CD4-positive, CD25-positive, alpha-beta regulatory T cell (primary cell): ENCODE measurements at places on chromosomes 3 and 15. TPM values are rescaled to one million over a fixed set of nuclear protein-coding genes. Genes with fewer than 3 reads are reported as not detected.

GRCh38 chr3:161314836-161315395 lies 56.4 kb downstream of the SPTSSB start:
- H3K27ac ChIP-seq: no peak overlapping the region
- no peak overlapping the region for H3K4me3 ChIP-seq
- no peaks in the 10 kb centered on the region for H3K36me3 ChIP-seq
- no peaks in the 10 kb centered on the region for H3K27me3 ChIP-seq
- H3K4me1 ChIP-seq: peaks cover 19% of the 10 kb centered on the region
- DNase-seq: no peak

DNAJB11 gene
- 91.9 TPM for total RNA-seq

- DNase-seq: no peak
- H3K27me3 ChIP-seq: no peaks in the 10 kb centered on the region
- no peak overlapping the region for H3K27ac ChIP-seq
- no peak overlapping the region for H3K4me3 ChIP-seq
Measured at GRCh38 chr15:49188933-49189332, 18.9 kb downstream of the GALK2 start.

DNA sequence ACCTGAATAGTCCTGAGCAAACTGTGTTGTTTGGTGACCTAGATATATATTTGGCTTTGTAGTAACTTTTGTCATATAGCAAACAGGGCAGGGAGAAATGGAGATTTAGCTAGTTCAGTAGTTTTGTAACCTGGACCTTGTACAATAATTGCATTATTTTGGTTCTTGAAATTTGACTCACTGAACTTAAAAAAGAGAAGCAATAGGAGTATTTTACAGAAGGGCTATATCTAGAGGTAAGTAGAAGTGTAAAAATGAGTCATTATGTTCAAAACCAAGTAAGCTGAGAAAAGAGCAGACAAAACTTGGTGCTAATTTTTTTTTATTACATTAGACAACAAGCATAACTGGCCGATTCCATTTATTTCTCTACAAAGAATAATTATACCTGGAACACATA lies 505.4 kb downstream of the ZIC1 start:
- H3K27me3 ChIP-seq: no peaks in the 10 kb centered on the region
- no peak overlapping the region for H3K27ac ChIP-seq
- DNase-seq: no peak
- no peak overlapping the region for H3K4me3 ChIP-seq
- no peaks in the 10 kb centered on the region for H3K36me3 ChIP-seq

LYZL4 gene
- total RNA-seq: not detected

FRG2C gene
- total RNA-seq: not detected

MEIS2 gene
- total RNA-seq: not detected

DNA sequence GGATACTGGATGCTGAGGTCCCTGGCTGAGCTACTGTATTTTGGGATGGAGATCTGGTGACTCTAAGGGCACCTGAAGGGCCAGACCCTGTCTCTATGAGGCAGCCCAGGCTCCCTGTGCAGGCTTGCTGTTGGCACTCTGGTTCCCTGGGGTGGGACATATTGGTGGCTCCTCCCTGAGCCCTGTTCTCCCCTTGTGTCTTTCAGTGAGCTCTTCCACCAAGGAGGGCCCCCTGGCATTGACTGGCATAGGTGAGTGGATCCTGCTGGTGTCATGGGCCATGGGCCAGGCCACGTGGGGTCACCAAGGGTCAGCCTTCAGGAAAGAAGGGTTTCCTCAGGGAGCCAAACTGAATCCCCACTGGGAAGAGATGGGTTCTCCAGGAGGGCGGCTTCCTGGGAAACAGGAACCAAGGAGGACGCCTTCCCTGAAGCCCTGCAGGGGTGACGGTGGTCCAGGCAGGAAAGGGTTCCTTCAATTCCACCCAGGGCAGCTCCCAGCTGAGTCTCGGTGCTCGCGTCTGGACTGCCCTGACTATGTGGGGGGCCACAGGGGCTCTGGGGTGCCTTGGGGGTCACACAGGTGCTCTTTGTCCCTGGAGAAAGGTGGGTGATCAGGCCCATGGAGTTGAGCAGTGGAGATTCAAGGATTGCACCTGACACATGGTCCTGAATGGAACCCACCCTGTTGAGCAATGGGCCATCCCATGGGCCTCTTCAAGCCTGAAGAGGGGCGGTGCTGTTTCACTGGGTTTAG lies 220.4 kb downstream of the SNRPN start:
- no peak overlapping the region for H3K4me3 ChIP-seq
- no peaks in the 10 kb centered on the region for H3K4me1 ChIP-seq
- H3K27me3 ChIP-seq: no peaks in the 10 kb centered on the region
- DNase-seq: no peak

DNA sequence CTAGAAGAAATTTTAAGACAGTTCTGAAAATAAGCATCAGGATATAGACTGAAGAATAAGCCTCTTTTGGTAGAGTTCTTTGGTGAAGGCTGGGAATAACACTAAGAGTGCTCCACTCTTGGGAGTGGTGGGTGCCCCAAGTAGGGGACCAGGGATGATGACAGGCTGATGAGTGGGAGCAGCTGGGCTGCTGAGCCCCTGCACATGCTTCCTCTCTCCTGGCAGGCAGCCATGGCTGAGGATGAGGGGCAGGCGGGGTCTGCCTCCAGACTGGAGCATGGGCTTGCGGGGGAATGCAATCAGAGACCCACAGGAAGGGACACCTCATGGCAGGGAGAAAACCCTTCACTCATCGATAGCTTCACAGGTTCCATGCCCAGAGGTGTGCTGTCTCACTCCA lies 72.6 kb upstream of the RORA start:
- H3K27me3 ChIP-seq: no peaks in the 10 kb centered on the region
- H3K4me1 ChIP-seq: no peaks in the 10 kb centered on the region
- H3K4me3 ChIP-seq: no peak overlapping the region

CFAP20DC gene
- 0.32 TPM for total RNA-seq

PSMD6 gene
- total RNA-seq: 86.7 TPM

GRCh38 chr15:77531191-77532000 lies 101.3 kb downstream of the LINGO1 start:
- no peak overlapping the region for H3K27ac ChIP-seq
- no peaks in the 10 kb centered on the region for H3K36me3 ChIP-seq
- no peaks in the 10 kb centered on the region for H3K4me1 ChIP-seq

DNA sequence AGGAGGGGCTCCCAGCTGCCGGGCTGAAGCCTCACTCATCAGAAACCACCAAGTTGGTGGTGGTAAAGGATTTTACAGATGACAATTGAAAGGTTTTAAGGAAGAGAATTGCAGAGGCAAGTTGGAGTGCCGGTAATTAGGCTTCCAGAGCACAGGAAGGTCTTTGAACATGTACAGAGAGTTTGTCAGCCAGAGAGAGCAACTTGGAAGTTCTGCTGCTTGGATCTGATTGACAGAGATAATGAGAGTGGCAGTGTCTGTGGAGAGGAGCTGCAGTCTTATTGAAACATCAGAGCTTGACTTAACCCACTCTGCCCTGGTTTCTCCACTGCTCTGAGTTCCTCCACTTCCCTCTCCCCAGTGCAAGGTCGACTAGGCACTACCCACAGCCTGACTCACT lies 448.6 kb downstream of the EPHB1 start:
- H3K4me1 ChIP-seq: no peaks in the 10 kb centered on the region
- H3K27ac ChIP-seq: no peak overlapping the region
- no peak for DNase-seq
- no peak overlapping the region for H3K4me3 ChIP-seq
- no peaks in the 10 kb centered on the region for H3K27me3 ChIP-seq

GRCh38 chr15:78316283-78317083 lies 17.1 kb upstream of the SKIC8 start:
- no peaks in the 10 kb centered on the region for H3K27me3 ChIP-seq
- no peak overlapping the region for H3K27ac ChIP-seq
- no peaks in the 10 kb centered on the region for H3K4me1 ChIP-seq

PLA2G4F gene
- total RNA-seq: not detected

DNA sequence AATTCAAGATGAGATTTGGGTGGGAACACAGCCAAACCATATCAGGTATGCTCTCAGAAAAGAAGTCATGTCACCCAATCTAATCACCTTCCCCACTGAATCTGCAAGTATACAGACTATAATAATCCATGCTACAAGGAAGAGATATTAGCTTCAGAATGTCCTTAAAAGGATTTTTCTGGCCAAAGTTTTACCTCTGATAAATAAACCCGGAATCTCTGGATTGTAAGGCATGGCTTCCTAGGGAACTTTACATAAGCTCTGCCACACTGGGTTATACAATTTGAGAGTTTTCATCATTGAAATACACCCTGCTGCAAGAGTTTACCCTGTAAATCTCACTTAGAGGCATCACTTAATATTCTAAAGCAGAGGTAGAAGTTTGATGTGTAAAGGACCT lies 330.5 kb upstream of the KCNMB2 start:
- no peak for DNase-seq

DNA sequence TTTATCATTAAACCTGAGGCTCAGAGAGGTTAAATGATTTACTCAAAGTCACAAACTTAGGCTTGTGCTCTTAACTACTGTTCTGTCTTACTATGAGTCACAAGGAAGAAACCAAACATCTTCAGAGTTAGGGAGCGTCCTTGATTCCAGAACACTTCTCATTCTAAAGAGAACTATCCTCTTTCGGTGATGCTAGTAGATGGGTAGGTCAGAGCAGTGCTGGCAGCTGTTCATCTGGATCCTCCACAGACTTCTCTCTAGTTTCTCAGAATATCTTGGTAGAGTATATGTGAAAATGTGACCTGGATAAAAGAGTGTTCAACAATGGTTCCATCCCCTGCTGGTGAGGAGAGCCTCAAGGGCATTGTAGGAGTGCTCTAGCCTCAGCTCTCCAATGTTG lies 3.3 kb downstream of the ARL6IP5 start:
- H3K36me3 ChIP-seq: peaks cover 7% of the 10 kb centered on the region
- peak; percentile 47 for DNase-seq
- H3K4me1 ChIP-seq: peaks cover 84% of the 10 kb centered on the region
- H3K27me3 ChIP-seq: no peaks in the 10 kb centered on the region
- peak overlapping the region; percentile 91 for H3K4me3 ChIP-seq
- peak overlapping the region; percentile 92 for H3K27ac ChIP-seq

- H3K36me3 ChIP-seq: no peaks in the 10 kb centered on the region
- H3K27ac ChIP-seq: no peak overlapping the region
- H3K4me1 ChIP-seq: no peaks in the 10 kb centered on the region
- no peaks in the 10 kb centered on the region for H3K27me3 ChIP-seq
Measured at GRCh38 chr3:187850258-187850921, 105.1 kb upstream of the BCL6 start.

- no peaks in the 10 kb centered on the region for H3K4me1 ChIP-seq
- no peak overlapping the region for H3K4me3 ChIP-seq
- no peak overlapping the region for H3K27ac ChIP-seq
- DNase-seq: no peak
- H3K36me3 ChIP-seq: no peaks in the 10 kb centered on the region
Measured at GRCh38 chr3:83715307-83715706, 1243.5 kb upstream of the CADM2 start.

- H3K36me3 ChIP-seq: no peaks in the 10 kb centered on the region
- no peaks in the 10 kb centered on the region for H3K4me1 ChIP-seq
- DNase-seq: no peak
Measured at GRCh38 chr15:68354923-68355322, 77.0 kb downstream of the ITGA11 start.

CLEC3B gene
- total RNA-seq: 0.99 TPM

GRCh38 chr15:33045066-33045810 lies 149.3 kb downstream of the FMN1 start:
- no peak for DNase-seq
- H3K36me3 ChIP-seq: no peaks in the 10 kb centered on the region
- no peaks in the 10 kb centered on the region for H3K4me1 ChIP-seq
- H3K27me3 ChIP-seq: no peaks in the 10 kb centered on the region
- no peak overlapping the region for H3K27ac ChIP-seq
- no peak overlapping the region for H3K4me3 ChIP-seq

DNA sequence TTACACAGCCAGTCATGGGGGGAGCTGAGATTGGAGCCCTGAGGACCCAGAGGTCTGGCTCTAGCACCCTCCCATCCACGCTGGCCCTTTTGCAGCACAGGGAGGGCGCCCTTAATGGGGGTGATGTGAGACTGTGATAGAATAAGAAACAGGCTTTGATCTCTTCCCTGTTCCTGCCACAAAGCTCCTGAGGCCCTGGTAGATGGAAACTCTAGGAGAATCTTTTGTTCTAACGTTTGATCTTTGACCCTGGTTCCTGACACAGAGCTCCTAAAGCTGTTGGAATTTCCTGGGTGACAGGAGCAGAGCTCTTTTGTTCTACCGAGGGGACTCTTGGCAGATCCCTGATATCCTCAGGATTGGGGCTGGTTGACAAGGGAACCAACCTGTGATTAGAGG lies 1.2 kb upstream of the UROC1 start:
- H3K27me3 ChIP-seq: no peaks in the 10 kb centered on the region
- H3K4me3 ChIP-seq: no peak overlapping the region
- H3K36me3 ChIP-seq: no peaks in the 10 kb centered on the region
- no peak overlapping the region for H3K27ac ChIP-seq

DNA sequence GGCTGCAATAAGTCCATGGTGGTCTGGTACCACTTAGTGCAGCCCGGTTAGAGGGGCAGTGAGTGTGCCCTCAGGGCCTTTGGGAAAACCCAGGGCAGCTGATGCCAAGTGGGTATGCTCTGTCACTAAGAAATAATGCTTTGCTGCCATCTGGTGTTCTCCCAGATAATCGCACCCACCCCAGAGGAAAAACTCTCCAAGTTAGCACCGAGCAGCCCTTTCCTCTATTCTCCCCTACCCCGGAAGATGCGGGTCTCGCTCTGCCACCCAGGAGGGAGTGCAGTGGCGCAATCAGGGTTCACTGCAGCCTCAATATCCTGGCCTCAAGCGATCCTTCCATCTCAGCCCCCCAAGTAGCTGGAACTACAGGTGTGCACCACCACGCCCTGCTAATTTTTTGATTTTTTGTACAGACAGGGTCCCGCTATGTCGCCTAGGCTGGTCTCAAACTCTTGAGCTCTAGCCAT lies 21.3 kb upstream of the DAPK2 start:
- peak; percentile 63 for DNase-seq
- H3K36me3 ChIP-seq: peaks cover 13% of the 10 kb centered on the region
- H3K27ac ChIP-seq: no peak overlapping the region
- H3K4me1 ChIP-seq: peaks cover 4% of the 10 kb centered on the region

CHL1 gene
- total RNA-seq: not detected

DNA sequence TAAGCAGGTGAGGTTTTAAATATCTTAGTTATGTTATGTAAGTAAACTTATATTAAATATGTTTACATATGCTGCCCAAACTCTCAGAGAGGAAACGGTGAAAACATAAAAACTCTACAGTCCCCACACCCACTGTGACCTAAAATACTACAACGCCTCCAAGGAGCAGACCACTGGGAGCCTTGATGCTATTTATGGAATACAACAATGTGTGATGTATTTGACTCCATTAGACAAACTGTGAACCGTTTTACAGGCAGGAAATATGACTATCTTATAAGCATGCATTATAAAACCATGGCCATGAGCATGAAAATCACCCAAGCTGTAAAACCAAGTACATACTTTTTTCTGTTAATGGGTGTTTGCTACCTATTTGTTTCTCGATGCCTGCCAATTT lies 379.5 kb upstream of the TBL1XR1 start:
- no peaks in the 10 kb centered on the region for H3K4me1 ChIP-seq
- H3K4me3 ChIP-seq: no peak overlapping the region
- no peaks in the 10 kb centered on the region for H3K27me3 ChIP-seq
- no peak for DNase-seq
- H3K36me3 ChIP-seq: no peaks in the 10 kb centered on the region

SKOR1 gene
- 2.5 TPM for total RNA-seq

IQCH gene
- not detected for total RNA-seq

PPARG gene
- 0.64 TPM for total RNA-seq
